ENCODE measurements at places on chromosomes 3 and 15. TPM values are rescaled to one million over a fixed set of nuclear protein-coding genes. Genes with fewer than 3 reads are reported as not detected.

The NANOGP8 gene
- polyA plus RNA-seq = not detected

The BTLA gene
- polyA plus RNA-seq = not detected

The GOLGA6B gene
- polyA plus RNA-seq = not detected

The FGF12 gene
- 12.7 TPM for polyA plus RNA-seq

The EPHA3 gene
- 0.44 TPM for polyA plus RNA-seq

The NGLY1 gene
- polyA plus RNA-seq = 7.8 TPM

The KBTBD13 gene
- polyA plus RNA-seq = not detected

The GOLGA6L4 gene
- not detected for polyA plus RNA-seq

The MRPS25 gene
- polyA plus RNA-seq = 19.4 TPM

The SYNPR gene
- 8.1 TPM for polyA plus RNA-seq

The KLF15 gene
- polyA plus RNA-seq = 11.0 TPM

The KIF7 gene
- 1.7 TPM for polyA plus RNA-seq

The CLDN1 gene
- 0.44 TPM for polyA plus RNA-seq

The SEMA5B gene
- polyA plus RNA-seq = 4.5 TPM

The JMJD7 gene
- polyA plus RNA-seq = 7.7 TPM

The CYP1A2 gene
- polyA plus RNA-seq = not detected

The MNS1 gene
- polyA plus RNA-seq = 2.3 TPM

Measured in brain (organoid and tissue), 16 donors.